ENCODE measurements at places on chromosomes 12 and 14.

DNA sequence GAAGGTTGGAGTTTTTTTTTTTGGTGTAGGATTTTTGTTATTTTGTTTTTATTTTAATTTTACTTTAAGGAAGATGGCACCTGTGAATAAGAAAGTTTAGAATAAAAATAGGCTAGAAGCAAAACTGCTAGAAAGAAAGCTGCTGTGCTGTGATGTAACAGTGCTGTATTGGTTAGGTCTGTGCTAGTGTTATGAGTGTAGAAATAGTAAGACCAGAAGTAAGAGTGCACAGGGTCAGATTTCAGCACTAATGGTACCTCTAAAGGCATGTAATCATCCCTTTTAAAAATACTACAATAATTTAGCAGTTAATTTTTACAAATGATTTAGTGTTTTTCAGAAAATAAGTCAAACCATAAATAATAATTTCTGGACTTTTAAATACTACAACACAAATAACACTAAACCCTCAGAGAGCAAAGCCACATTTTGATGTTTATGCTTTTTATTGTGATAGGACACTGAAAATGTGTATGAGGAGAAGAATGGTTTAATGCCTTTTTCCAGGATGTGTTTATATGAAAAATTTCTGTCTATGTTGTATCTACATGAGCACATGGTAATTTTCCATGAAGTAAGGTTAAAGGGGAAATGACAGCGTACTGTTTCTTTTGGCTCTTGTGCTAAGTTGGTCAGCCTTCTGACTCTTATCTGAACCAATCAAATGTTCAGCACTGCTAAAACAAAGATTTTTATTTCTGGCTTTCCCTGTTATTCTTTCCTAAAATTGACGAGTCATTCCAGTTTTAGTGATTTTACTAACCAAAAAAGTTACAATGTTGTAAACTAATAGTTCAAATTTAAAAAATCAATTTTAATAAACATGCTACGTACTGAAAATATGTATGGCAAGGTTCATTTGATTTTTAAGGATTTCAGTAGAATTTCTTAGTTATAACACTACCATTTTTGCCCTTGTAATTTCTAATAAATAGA lies 96.1 kb downstream of the PPHLN1 start:
- no peak for DNase-seq

- no peak for DNase-seq
Observed at GRCh38 chr12:12689647-12690300, 6.2 kb downstream of the GPR19 start.

DNA sequence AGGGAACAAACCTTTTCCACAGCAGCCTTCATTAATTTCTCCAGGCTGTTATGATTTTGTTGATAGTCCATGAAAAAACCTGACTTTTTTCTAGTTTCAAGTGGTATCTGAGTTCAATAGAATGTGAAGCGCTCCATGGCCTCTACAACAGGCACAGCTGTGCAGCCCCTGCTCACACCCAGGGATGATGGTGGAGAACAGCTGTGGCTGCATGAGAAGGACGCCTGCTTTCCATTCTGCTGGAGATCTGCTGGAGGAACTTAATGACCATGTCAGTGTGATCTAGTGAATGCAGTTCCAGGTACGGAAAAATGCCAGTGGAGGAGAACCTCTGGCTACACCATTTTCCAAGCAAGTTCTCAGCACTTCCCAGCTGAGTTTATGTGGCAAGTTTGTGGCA lies 80.6 kb downstream of the PIWIL1 start:
- no peak for DNase-seq

- no peak for DNase-seq
Observed at GRCh38 chr14:91061056-91061887, 831 bp upstream of the RPS6KA5 start.

DNA sequence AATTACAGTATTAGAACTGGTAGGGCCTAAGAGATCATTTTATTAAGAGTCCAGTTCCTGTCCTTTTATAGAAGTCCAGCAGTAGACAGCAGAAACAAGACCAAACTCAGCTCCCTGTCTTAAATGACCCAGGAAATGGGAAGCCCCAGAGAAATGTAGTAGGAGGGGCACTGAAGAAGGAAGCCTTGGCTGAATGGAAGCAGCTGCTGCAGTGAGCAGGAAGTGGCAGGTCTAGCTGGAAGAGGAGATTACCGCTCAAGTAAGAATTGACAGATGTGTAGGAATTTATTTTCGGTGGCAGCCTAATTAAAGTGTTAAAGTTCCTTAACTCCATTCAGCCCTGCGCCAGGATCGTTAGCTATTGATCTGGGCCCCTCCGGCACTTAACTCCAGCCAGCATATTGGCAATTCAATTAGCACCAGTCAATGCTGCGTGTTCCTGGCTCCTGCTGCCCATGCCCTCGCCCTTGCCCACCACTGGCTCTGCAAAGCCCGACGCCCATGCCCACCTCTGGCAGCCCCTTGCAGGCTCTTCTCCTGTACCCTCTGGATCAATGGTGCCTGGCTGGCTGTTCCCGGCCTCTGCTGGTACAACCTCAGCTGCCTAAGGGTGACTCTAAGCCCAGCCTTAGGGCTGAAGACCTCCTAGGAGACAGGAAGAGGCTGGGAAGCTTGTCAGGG lies 21.1 kb downstream of the ZFHX2 start:
- no peak for DNase-seq

DNA sequence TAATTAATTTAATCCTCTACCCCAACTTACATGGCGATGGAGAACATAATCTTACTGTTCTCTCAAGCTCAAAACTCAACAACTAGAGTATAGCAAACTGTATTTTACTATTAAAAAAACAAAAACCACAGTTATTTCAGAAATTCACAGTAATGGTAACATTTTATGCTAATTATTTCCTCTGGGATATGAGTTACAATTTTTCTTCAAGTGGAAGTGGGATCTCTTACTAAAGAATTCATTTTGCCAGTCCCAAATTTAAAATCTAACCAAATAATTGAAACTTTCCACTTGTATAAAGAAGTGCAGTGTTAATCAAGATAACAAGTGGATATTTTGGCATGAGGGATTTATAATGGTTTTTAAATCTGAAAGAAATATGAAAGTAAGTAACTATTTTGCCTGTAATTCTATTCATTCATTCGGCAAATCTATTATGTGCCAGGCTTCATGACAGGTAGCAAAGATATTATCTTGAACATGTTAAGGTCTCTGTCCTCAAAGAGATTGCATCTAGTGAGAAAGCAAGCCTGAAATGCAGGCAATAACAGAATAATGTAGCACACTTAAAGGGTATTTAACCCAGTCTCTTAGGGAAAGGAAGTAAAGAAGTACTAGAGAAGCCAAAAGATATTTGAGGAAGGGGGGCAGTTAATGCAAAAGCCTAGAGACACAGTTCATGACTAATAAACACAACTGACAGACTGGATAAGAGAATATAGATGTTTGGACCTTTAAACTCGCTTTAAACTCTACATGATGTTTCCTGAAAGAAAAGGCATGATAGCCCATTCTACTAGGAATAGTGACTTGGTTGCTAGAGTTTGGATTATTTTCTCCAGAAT lies 44.0 kb downstream of the TAOK3 start:
- DNase-seq: no peak

- DNase-seq: no peak
Observed at GRCh38 chr12:18895946-18896345, 158.0 kb downstream of the CAPZA3 start.

DNA sequence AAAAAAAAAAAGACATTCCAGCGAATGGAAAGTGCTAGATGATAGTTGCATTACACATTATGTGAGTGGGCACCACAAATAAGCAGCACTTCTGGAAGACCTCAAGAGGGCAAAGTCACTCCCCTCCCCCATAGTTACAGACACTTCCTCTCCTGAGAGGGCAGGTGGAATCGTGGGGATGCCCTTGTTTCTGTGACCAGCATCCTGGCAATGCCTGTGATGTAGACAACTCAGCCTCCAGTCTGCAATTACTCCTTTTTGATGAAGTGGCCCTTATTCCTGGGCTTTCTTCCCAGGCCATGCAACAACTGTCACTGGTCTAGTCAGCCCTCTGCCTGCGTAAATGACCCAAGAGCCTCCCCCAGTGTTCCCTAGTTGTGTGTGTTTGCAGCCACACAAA lies 104.8 kb downstream of the VRK1 start:
- no peak for DNase-seq

DNA sequence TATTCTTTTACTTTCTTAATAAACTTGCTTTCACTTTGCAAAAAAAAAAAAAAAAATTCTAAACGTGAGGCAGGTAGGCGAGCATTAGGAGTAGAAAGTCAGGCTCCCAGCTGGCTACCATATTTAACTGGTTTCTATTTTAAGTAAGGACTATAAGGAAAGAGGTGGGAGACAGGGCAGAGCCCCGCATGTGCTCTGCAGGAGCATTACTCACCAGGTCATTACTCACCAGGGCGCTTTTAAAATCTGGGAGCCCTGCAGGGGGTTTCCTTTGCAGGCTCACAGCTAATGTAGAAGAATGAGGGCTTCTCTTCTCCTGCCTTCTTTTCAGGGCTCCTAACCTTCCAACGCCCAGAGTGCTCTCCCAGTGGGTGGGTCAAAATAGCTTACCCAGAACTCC lies 14.0 kb upstream of the DPF3 start:
- no peak for DNase-seq

- no peak for DNase-seq
Observed at GRCh38 chr12:91986084-91986483, 159.6 kb downstream of the BTG1 start.

- no peak for DNase-seq
Observed at GRCh38 chr14:49424436-49425331, 161.5 kb downstream of the RPS29 start.

DNA sequence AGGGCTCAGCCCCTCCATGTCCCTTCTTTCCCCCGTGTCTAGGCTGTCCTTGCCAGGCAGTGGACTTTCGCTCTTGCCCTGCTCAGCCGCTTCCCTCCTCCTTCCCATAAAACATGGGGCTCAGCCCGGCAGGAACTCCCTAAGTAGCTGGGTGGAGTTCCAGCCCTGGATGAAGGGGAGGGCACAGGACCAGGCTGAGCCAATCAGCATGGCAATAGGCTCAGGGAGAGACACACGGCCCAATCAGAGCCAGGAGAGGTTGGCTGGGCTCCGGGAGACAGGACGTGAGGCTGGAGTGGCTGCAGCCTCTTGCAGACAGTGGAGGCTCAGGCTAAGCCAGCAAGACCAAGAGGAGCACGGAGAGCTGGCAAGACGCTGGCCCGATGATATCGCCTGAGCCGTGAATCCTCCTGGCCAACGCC lies 54.3 kb downstream of the GALNT9 start:
- peak; percentile 9 for DNase-seq

GRCh38 chr12:27289414-27289813 lies 43.2 kb upstream of the BMAL2 start:
- no peak for DNase-seq

GRCh38 chr12:74537126-74537706 lies 419 bp upstream of the ATXN7L3B start:
- no peak for DNase-seq

- no peak for DNase-seq
Observed at GRCh38 chr12:15534322-15534721, 212.0 kb downstream of the PTPRO start.

DNA sequence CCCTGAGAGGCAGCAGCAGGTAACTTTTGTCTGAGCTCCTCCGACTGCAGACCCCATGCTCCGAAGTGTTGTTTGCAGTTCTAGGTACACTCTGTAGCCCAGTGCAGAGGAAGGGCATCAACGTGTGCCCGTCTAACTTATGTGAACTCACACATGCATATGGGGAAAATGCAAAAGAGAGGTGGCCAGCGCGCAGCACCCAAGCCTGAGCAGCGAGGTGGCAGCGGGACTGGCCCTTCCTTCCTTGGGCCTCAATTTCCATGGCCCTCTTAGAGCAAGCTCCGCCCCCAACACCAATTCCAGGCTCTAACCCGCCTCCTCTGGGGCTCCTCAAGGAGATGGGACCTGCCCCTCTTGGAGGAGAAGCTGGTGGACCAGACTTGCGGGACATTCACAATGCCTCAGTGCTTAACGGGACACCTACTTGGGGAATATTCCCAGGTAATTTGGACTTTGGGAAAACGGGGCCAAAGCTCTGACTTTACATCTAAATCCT lies 27.7 kb downstream of the GPR68 start:
- DNase-seq: no peak

DNA sequence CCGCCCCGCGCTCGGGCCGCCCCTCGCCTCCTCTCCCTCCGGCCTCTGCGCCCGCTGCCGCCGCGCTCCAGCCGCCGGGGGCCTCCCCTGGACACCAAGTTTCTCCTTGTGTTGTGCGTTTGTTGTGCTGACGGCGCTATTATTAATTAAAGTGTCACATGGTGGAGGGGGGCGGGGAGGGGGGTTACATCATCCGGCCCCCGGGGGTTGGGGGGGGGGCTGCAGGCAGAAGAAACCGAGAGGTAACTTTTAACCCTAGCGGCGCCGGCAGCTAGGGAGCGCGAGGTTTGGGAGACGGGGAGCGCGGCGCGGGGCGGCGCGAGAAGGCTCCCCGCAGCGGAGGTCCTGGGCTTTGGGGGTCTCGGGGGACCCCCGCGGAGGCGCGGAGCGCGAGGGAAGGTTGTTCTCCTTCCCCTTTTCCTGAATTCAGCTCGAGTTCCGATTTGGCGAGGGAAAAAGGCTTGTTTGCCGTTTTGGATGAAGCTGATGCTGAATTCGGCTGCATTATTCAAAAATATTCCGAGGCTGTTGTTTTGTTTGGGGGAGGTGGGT lies at the start of gene HRK:
HRK (minus strand) TSS at position 117 of the 552 bp plus-strand sequence. CDS start 134 bp downstream, outside the sequence.
- no peak for DNase-seq

GRCh38 chr14:51284241-51284640 lies 44.2 kb downstream of the TMX1 start:
- no peak for DNase-seq

- no peak for DNase-seq
Observed at GRCh38 chr12:45315462-45315861, 99.6 kb downstream of the ANO6 start.

DNA sequence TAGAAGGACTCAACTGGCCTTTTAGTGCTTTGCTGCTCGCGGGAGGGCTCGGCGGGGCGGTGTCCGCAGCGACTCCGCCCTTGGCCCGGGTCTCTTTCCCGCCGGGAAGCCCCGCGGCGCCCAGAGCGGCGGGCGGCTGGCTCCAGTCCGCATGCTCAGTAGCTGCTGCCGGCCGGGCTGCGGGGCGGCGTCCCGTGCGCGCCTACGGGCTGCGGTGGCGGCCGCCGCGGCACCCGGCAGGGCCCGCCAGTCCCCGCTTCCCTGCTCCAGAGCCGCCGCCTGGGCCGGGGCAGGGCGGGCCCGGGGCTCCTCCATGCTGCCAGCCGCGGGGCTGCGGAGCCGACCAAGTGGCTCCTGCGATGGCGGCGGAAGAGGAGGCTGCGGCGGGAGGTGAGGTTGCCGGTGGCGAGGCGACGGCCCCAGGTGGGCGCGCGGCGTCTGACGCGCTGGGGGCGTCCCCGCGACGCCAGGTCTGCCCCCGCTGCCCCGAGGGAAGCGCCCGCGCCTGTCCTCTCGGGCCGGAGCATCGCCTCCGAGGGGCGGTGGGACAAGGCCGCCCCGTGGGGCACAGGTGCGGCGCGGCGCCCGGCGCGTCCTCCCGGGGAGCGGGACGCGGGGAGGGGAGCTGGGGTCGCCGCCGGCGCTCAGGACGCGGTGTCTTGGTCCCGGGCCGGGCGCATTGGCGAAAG lies at the start of gene BMAL2:
BMAL2 (plus strand) TSS at position 123 of the 689 bp plus-strand sequence; CDS start at position 360, 237 bp downstream.
- peak; percentile 42 for DNase-seq

DNA sequence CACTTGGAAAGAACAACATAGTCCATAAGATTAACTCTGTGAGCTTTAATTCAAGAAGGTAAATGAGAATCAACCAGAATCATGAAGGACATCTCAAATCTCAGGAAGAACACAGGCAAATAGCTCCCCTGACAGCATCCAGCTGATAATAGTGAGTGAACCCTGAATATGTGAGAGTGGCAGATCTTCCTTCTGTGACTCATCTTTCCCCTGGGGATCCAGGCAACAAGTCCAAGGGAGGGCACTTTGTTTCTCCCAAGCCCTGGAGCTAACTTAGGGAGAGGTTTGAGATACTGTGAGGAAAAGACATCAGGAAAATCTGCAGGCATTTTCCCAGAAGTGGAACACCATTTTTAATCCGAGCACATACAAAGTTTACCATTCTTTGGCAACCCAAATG lies 763.9 kb upstream of the MGAT4C start:
- DNase-seq: no peak
